ENCODE measurements at places on chromosomes 12 and 14.

DNA sequence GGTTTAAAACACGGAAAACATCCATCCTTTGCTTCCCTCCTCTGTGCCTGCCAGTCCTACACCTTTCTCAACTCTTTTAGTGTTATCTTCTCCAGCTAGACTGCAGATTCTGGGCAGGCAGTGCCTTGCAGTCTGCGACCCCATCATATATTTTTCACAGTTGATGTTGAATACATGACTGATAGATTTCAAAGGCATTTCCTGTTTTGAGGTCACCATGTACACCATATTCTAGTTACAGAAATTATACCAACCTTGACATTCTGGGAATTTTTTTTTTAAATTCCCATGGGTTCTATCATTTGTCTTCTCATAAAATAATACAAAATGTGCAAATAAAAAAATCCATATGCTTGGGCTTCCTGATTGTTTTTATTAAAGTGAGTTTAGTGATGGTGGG, 16.6 kb downstream of the SOCS2 start:
- no peak for DNase-seq

DNA sequence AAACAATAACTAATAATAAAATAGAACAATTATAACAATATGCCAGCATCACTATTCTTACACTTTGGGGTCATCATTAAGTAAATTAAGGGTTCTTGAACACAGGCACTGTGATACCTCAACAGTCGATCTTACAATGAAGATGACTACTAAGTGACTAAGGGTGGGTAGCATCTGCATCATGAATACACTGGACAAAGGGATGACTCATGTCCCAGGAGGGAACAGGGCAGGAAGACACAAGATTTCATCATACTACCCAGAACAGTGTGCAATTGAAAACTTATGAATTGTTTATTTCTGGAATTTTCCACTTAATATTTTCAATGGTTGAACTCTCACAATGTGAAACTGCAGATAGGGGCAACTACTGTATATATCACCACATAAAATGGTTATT, 19.7 kb downstream of the TSPAN19 start:
- DNase-seq = no peak

DNA sequence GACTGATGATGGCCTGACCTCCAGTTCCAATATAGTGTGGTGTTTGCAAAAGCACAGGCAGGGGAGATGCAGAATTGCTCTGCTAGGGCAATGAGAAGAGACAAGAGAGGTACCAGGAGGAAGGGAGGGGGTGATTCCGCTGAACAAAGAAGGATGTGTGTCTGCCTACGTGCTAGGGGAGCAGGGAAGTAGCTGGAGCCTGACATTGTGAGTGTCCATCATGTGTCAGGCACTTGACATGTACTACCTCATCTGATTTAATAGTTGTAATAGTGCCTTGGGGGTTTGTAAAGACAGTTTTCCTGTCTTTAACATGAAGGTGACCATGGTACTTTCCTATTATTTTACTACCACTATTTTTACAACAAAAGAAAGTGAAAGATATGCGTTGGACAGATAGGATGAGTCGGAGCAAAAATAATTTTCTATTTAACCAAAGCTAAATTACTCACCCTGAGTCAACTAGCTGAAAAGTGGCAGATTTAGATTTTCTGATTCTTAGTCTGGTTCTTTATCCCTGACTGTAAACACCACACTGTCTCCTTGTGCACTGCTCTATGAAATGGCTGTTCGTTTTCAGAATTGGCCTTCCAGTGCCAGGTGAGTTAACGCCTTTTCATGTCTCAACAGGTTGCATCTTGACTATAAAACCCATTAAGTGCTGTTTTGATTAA, 33.7 kb upstream of the TEAD4 start:
- DNase-seq = no peak

DNA sequence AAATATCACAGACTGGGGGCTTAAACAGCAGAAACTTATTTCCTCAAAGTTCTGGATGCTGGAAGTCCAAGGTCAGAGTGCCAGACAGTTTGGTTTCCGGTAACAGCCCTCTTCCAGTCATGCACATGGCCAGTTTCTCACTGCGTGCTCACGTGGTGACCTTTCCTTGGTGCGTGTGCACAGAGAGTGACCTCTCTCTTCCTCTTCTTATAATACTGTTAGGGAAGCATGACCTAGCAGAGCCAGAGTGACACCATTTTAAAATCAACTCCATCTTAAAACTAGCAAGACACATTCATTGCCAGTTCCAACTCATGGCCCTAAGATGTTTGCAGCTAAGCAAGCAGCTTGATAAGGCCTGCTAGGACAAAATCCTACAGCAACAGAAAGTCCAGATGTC, 221.5 kb upstream of the DAAM1 start:
- DNase-seq = no peak

DNA sequence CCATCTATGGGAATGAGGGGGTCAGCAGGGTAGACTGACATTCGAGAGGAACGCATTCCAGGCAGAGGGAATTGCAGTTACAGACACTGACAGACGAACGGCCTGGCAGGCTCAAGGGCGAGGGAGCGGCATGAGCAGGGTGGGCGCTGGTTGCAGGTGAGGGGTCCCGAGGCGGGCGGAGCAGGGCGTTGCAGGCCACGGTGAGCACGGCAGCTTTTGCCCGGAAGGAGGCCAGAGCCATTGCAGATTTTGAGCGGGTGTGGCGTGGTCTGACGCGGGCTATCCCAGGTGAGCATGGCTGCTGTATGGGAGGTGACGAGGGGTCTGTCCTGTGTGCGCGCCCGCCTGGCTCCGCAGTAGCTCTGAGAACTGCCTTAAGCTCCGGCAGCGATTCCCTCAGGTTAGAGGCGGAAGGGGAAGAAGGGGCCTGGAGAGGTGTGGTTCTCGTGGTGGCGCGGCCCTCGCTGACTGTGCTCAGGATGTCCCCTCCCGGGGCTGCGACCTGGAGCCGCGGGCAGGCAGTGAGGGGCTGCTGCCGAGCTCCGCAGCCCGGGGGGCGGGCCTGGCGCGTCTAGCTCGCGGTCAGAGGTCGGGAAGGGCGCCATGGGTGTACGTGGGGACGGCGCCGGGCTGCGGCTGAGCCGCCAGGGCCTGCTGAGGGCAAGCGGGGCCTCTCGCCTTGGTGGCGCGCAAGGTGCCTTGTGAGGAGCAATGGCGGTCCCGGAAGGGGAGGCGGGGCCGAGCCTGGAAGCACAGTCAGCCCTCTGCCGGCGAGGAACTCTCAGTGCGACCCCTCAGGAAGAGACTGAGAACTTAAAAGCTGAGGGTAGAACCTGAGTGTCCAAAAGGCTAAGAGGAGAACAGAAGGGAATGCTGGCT, 177.1 kb downstream of the CACNA1C start:
- DNase-seq = no peak

DNA sequence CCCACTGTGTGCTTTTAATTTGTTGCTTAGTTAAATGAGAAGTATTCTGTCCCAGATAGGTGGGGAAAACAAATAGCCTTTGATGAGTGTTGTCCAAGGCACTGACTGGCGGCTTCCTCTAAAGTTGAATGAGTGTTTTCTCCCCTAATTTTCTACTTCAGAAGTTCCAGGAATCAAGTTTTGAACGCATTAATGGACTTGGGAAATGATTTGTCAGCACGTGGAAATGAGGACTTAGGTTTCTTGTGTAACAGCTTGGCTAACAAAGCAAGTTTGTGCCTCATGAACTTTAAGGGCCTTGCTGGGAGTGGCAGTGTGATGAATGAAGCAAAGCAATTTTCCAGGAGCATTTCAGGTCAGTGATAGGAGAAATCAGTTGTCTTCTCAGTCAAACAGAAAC, 56.9 kb downstream of the LIN52 start:
- DNase-seq = no peak

Data from Right ventricle myocardium superior (tissue), 1 donor.